ENCODE measurements at places on chromosomes 2 and 18. TPM values are rescaled to one million over a fixed set of nuclear protein-coding genes. Genes with fewer than 3 reads are reported as not detected.

ADGRF3 gene
- total RNA-seq, result 5.9 TPM

FECH gene
- total RNA-seq, result 18.3 TPM

PSMA8 gene
- 1.2 TPM for total RNA-seq

TUBA3E gene
- not detected for total RNA-seq

DSG4 gene
- total RNA-seq, result not detected

C2orf15 gene
- total RNA-seq, result 1.6 TPM

NEURL3 gene
- total RNA-seq, result not detected

PPIL3 gene
- total RNA-seq, result 89.5 TPM

LRRC30 gene
- not detected for total RNA-seq

TXNDC2 gene
- not detected for total RNA-seq

NBAS gene
- 42.4 TPM for total RNA-seq

DYNAP gene
- total RNA-seq, result not detected
